ENCODE measurements at places on chromosomes 1 and 21. TPM values are rescaled to one million over a fixed set of nuclear protein-coding genes. Genes with fewer than 3 reads are reported as not detected.

C1QB gene
- total RNA-seq = 0.51 TPM

- no peaks in the 10 kb centered on the region for H3K36me3 ChIP-seq
- no peak overlapping the region for H3K27ac ChIP-seq
- H3K4me3 ChIP-seq = no peak overlapping the region
- no peaks in the 10 kb centered on the region for H3K27me3 ChIP-seq
Measured at GRCh38 chr1:156584813-156585212, 5.3 kb downstream of the TTC24 start.

DNA sequence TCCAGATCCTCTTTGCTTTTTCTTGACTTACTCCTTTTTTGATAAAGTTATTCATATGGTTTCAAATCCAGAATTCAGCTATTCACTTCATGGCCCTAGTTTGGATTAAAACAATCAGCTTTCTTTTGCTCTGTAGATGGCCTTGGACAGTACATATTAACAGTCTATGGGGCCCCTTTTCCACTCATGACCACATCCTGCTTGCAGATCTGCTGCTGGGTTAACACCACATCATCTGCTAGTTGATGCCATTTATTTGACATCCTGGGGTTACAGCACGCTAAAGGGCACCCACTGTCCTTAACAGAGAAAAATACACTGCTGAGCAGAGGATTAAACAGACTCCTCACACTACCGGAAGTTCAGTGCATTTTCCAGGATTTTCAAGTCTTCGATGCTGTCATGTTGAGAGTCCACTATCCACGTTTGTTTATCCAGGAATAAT, 941 bp upstream of the IFI16 start:
- H3K4me3 ChIP-seq = no peak overlapping the region
- H3K36me3 ChIP-seq = no peaks in the 10 kb centered on the region
- no peak overlapping the region for H3K27ac ChIP-seq
- no peak for DNase-seq
- no peaks in the 10 kb centered on the region for H3K4me1 ChIP-seq
- no peaks in the 10 kb centered on the region for H3K27me3 ChIP-seq

- no peak overlapping the region for H3K4me3 ChIP-seq
- H3K36me3 ChIP-seq = no peaks in the 10 kb centered on the region
- no peak for DNase-seq
Measured at GRCh38 chr1:215825056-215825455, 258.0 kb downstream of the KCTD3 start.

- no peak for DNase-seq
- no peaks in the 10 kb centered on the region for H3K4me1 ChIP-seq
- H3K27ac ChIP-seq = no peak overlapping the region
Measured at GRCh38 chr1:209609791-209610630, 26.5 kb downstream of the CAMK1G start.

- no peak for DNase-seq
- no peaks in the 10 kb centered on the region for H3K36me3 ChIP-seq
- no peak overlapping the region for H3K27ac ChIP-seq
- H3K4me3 ChIP-seq = no peak overlapping the region
- H3K27me3 ChIP-seq = no peaks in the 10 kb centered on the region
Measured at GRCh38 chr1:239807361-239807760, 284.3 kb upstream of the FMN2 start.

DNA sequence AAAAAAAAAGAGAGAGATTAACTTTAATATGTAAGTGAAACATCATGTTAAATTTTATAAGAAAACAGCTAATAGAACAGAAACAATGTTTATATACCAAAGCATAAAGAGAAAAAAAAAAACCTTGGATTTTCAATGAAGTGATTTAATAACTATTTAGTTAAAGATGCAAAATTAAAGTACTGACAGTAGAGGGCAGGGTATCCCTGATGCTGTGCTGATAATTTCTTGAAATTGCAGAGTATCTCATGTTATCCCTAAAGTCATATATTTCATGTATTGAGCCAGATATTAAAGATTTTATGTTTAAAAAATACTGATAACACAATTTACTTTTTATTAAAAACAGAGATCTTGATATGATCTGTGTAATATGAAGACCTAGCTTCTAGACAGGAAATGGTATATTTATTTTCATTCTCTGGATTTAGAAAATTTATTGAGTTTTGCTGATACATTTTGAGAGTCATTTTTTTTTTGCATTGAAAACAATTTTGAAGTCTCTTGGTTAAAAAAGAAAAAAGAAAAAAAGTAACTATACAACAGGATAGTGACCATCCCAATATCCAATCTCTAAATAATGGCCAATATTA, 273.2 kb downstream of the USP25 start:
- no peak overlapping the region for H3K4me3 ChIP-seq
- no peaks in the 10 kb centered on the region for H3K4me1 ChIP-seq
- no peaks in the 10 kb centered on the region for H3K36me3 ChIP-seq
- H3K27ac ChIP-seq = no peak overlapping the region
- no peak for DNase-seq

DNA sequence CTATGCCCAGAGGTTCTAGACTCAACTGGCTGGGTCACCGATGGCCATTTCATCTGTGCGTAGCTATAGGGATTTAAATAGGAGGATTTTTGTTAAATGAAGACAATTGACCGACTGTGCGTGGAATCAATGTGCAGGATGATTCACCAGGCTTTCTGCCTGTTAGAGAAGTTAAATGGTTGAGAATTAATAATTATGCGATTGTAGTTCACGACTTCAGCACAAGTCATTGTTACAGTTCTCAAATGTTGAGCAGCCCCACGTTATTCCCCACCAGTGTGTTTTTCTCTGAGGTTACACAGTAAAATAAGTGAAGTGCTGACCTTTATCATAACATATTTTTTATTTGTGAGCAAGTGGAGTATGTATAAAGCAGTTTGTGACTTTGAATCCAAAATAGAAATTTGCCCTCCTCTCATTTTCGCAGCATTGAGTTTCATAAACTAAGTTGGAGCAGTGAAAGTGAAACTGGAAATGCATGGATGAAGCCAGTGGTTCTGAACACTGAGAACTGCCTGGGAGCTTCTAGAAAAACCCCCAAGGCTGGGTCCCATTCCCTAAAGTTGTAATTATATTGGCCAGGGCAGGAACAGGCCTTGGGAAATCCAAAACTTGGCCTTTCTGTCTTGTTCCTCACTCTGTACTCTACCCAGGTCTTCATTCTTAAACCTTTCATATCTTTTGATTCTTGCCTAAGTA, 102.6 kb downstream of the GALNT2 start:
- no peaks in the 10 kb centered on the region for H3K27me3 ChIP-seq
- no peak overlapping the region for H3K27ac ChIP-seq
- H3K4me1 ChIP-seq = peaks cover 13% of the 10 kb centered on the region
- H3K36me3 ChIP-seq = peaks cover 3% of the 10 kb centered on the region
- no peak for DNase-seq
- no peak overlapping the region for H3K4me3 ChIP-seq

GRCh38 chr1:90134175-90134955, 139.5 kb downstream of the ZNF326 start:
- H3K36me3 ChIP-seq = no peaks in the 10 kb centered on the region
- H3K4me3 ChIP-seq = no peak overlapping the region
- no peaks in the 10 kb centered on the region for H3K4me1 ChIP-seq
- H3K27me3 ChIP-seq = no peaks in the 10 kb centered on the region

EPHA10 gene
- total RNA-seq = not detected

DNA sequence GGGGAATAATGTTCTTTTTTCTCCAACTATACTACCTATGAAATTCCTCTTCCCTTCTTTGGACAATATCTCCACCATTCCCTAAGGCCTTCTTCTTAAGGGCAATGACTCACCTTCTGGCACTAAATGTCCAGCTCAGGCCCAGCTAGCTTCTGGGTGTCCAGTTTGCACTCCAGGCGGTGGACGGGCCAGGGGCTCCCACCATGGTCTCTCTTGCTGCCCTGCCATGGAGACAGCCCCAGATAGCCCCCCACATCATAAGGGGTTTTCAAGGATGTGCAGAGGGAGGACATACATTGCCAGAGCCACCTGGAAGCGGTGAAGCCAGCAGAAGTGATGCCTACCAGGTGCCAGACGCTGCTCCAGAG, 43.8 kb downstream of the C1orf198 start:
- no peak overlapping the region for H3K27ac ChIP-seq
- no peaks in the 10 kb centered on the region for H3K36me3 ChIP-seq
- H3K27me3 ChIP-seq = peaks cover 60% of the 10 kb centered on the region

CD1B gene
- total RNA-seq = not detected

AMIGO1 gene
- total RNA-seq = 1.0 TPM

TFF2 gene
- not detected for total RNA-seq

CTXND2 gene
- not detected for total RNA-seq

- no peak overlapping the region for H3K4me3 ChIP-seq
- H3K27ac ChIP-seq = no peak overlapping the region
Measured at GRCh38 chr1:151513626-151514121, 2.5 kb downstream of the CGN start.

DNA sequence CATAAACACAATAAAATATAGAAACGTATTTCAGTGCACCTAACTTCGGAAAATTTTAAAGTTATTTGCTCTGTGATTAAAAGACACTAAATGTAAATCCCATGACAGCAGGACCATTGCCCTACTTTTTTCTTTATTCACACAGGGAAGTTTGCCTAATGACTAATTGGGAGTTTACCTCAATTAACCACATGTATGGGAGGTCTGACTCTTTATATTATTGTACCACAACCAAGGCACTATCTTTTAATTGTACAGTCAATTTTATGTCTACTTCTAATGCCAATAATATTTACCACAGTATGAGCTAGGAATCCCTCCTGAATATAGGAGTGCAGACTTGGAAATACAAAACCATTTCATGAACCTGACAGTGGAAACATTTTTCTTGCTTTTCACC, 360.8 kb upstream of the NEGR1 start:
- no peak for DNase-seq
- H3K27ac ChIP-seq = no peak overlapping the region
- H3K36me3 ChIP-seq = no peaks in the 10 kb centered on the region
- H3K4me3 ChIP-seq = no peak overlapping the region
- no peaks in the 10 kb centered on the region for H3K27me3 ChIP-seq

DNA sequence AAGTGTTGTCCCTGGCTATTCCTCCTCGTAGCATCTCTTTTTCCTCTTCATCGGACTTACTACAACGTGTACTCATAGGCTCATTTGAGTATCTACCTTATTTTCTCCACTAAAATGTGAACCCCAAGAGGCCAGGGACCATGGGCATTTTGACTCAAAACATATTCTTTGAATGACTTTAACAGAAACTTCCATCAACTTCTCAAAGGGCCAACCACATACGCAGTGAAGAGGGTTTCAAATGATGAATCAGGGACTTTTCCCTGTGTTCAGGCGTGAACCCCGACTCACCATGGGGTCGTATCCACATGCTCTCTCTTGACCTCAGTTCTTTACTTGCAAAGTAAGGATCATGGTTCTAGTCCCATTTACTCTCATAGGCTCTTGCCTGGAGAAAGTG, 20.2 kb upstream of the GPR137B start:
- no peaks in the 10 kb centered on the region for H3K36me3 ChIP-seq
- no peak overlapping the region for H3K4me3 ChIP-seq
- H3K27me3 ChIP-seq = peaks cover 20% of the 10 kb centered on the region
- no peaks in the 10 kb centered on the region for H3K4me1 ChIP-seq
- DNase-seq = no peak
- no peak overlapping the region for H3K27ac ChIP-seq

GRCh38 chr1:57033222-57034001, 67.6 kb upstream of the C8B start:
- H3K4me1 ChIP-seq = no peaks in the 10 kb centered on the region
- no peaks in the 10 kb centered on the region for H3K36me3 ChIP-seq
- H3K27me3 ChIP-seq = no peaks in the 10 kb centered on the region
- no peak overlapping the region for H3K4me3 ChIP-seq

DNA sequence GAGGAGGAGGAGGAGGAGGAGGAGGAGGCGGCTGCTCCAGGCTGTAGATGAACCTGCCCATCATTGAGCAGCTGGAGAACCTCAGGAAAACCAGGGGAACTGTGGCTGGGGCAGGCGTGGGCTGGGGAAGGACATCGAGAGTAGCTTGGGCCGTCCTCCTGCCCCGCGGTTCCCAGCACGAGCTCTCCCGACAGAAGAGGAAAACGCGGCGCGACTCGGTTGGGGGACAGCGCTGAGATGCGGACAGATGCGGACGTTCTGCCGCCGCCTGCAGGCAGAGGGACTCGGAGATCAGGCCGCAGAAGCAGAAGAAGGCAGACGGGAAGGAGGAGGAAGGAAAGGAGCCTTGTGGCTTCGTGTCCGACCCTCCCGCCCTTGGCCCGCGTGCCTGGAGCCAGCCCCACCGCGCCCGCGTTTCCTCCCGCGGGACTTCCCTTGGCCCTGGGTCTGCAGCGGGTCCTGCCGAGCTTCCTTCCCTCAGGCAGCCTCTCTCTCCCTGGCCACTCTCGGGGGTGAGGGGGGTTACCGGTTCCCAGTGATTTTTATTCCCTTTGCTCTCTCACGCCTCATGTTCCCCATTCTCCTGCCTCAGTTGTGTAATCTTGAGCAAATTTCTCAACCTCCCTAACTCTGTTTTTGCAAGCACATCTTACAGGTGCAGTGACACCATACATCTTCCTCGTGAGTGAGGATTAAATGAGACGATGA, 1.7 kb upstream of the TNFRSF9 start:
- no peak overlapping the region for H3K4me3 ChIP-seq
- H3K27me3 ChIP-seq = peaks cover 44% of the 10 kb centered on the region
- H3K36me3 ChIP-seq = no peaks in the 10 kb centered on the region

HMGB4 gene
- total RNA-seq = not detected

DNA sequence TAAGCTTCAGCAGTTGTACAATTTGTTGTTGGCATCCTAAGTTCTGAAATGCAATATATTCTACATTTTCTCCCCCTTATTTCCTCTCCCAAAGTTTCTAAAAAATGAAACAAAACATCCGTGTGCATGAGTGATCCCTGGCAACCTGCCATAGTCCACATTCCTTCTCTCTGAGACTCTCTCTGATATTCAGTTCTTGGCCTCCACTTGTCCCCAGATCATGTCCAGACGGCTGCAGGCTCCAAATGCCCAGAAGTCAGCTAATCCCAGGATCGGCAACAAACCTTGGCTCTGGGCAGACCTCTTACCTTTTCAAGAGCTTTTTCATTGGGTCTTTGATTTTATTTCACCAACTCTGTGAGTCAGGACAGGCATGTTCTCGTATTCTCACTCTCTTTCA, 187.8 kb downstream of the ETS2 start:
- no peaks in the 10 kb centered on the region for H3K4me1 ChIP-seq
- H3K27ac ChIP-seq = no peak overlapping the region
- no peaks in the 10 kb centered on the region for H3K36me3 ChIP-seq

CFAP57 gene
- not detected for total RNA-seq

DNA sequence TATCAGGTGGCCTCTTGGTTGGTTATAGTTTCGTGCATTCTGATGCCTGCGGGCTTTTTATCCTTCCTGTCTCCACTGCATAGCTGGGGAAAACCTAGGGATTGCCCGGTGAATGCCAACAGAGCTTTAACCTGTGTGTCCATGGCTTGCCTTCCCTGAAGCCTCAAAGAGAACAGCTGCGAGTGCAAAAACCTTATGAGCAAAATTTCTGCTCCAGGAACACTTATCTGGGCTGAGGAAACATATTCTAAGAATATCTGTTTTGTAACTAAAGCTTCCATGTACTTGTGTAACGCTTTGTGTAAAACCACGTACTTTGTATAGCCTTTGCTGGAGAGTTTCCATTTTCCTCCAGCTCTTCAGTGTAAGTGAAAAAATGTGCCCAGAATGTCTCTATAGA, 7.2 kb downstream of the CNST start:
- DNase-seq = no peak
- H3K27ac ChIP-seq = peak overlapping the region; percentile 85
- peaks cover 25% of the 10 kb centered on the region for H3K36me3 ChIP-seq
- H3K4me1 ChIP-seq = peaks cover 62% of the 10 kb centered on the region
- H3K27me3 ChIP-seq = no peaks in the 10 kb centered on the region
